Liver (tissue), 10 donors: ENCODE measurements at places on chromosomes 7 and 10.

DNA sequence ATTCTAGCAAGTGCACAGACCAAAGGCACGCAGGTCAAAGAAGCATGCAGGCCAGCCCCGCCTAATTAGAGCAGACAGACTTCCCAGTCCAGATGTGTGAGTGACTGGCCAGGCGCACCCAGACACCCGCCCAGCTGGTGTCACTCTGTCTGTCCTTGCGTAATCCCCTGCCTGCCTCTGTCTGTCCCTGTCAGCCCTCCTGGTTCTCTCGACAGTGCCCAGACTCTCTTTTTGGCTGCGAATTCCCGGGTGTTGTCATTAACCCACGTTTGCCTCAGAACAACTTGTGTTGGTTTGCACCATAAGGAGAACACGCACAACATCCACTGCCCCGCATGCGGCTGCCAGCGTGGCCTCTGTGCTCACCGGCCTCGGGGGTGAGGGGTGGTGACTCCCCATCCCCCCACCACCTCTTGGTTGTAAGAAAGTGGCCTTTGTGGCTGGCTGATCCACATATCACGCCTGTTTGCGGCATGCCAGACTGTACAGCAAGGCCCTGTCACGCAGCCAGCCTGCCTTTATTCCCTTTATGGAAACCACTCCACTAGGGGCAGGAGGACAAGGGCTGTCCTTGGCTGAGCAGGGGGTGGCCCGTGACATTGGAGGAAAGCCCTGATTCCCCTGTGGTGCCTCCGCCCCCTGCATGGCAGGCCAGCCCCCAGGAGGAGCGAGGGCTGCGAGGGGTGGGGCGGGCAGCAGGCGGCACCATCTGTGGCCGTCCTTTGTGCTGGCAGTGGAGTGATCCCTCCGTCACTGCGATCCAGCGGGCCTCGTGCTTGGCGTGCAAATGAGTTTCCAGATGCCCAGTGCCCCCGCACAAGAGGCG, 72.8 kb upstream of the PPIF start:
- H3K27ac ChIP-seq = peak overlapping the region; percentile 44
- H3K36me3 ChIP-seq = peaks cover 3% of the 10 kb centered on the region
- peaks cover 4% of the 10 kb centered on the region for H3K4me1 ChIP-seq
- no peak overlapping the region for H3K4me3 ChIP-seq

GRCh38 chr7:112370436-112370835, 79.8 kb upstream of the IFRD1 start:
- no peak overlapping the region for H3K27ac ChIP-seq
- DNase-seq = no peak
- no peaks in the 10 kb centered on the region for H3K27me3 ChIP-seq
- H3K36me3 ChIP-seq = no peaks in the 10 kb centered on the region

DNA sequence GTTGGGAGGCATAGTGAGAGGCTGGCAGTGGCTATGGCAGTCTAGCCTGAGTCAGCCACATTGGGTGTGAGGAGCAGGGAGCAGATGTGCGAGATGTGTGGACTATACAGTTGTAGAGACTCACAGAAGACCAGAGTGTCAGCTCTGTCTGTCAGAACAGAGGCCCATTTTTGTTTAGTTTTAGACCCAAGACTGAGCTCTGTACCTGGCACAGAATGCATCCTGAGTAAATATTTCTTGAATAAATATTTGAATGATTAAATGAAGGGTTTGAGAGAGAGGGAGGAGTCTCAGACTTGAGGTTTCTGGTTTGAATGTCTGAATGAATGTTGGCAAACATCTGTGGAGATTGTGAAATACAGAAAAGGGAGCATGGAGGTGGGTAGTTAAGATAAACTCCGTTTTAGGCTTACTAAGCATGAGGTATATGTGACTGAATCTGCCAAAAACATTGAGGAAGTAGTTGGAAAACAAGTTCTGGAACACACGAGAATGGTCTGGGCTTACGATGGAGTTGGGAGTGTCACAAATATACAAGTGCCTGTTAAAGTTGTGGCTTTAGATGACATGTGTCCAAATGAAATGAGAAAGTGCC, 3.6 kb downstream of the SEC23IP start:
- no peak for DNase-seq
- no peaks in the 10 kb centered on the region for H3K27me3 ChIP-seq
- H3K4me1 ChIP-seq = peaks cover 43% of the 10 kb centered on the region

DNA sequence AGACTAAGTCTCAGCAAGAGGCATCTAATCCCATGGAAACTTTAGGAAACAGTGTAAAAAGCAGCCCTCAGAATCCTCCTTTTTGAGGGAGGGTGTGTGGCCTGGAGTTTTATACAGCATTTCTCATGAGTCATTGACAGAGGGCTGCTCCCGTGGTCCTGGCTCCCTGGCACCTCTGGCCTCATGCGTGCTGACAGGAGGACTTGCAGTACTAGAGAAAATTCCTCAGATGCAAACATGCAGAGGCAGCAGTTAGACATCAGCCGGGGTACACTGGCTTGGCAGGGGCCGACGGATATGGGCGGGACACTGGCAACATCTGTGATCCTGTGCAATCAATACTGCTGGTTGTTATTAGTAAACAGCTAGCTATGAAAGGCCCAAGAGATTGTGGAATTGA, 925.1 kb upstream of the CELF2 start:
- H3K4me3 ChIP-seq = no peak overlapping the region
- no peak for DNase-seq
- no peaks in the 10 kb centered on the region for H3K27me3 ChIP-seq
- no peak overlapping the region for H3K27ac ChIP-seq

- H3K36me3 ChIP-seq = no peaks in the 10 kb centered on the region
- H3K27ac ChIP-seq = no peak overlapping the region
- no peaks in the 10 kb centered on the region for H3K27me3 ChIP-seq
- peaks cover 21% of the 10 kb centered on the region for H3K4me1 ChIP-seq
- H3K4me3 ChIP-seq = no peak overlapping the region
These were observed 614.9 kb downstream of the KCNMA1 start for GRCh38 chr10:77022671-77023070.

DNA sequence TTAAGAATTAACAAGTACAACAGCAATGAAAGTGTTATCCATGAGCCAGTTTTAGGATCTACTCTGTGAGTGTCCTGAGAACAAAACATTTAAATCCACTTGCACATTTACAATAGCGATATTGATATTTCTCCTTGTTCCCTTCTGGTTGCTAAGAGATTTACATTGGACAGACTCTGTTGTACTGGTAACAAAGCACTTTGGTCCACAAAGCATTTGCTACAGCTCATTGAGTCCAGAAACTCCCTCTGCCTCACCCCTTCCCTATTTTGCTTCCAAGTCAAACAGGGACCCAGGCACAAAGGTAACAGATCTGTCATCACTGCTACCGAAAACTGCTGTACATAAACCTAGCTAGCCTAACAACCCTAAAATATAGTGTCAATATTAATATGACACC, 2.1 kb downstream of the ANK3 start:
- H3K36me3 ChIP-seq = no peaks in the 10 kb centered on the region
- H3K27me3 ChIP-seq = no peaks in the 10 kb centered on the region
- H3K4me1 ChIP-seq = no peaks in the 10 kb centered on the region
- H3K4me3 ChIP-seq = no peak overlapping the region
- DNase-seq = no peak

GRCh38 chr7:4744391-4745264, 30.8 kb upstream of the AP5Z1 start:
- peak; percentile 88 for DNase-seq
- peak overlapping the region; percentile 93 for H3K27ac ChIP-seq
- no peaks in the 10 kb centered on the region for H3K27me3 ChIP-seq
- peaks cover 22% of the 10 kb centered on the region for H3K4me1 ChIP-seq

DNA sequence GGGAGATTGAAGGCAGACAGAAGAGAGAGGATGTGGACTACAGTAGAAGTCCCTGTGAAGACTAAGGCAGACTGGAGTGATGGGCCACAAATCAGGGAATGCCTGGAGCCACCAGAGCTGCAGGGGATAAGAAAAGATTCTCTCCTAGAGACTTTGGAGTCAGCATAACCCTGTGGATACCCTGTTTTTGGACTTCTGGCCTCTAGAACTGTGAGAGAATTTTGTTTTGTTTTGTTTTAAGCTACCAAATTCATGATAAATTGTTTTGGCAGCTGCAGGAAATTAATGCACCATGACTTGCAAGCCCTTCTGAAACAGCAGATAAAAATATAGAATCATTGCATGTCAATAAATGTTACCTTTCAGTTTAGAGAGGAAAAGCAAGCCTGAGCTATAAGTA, 41.3 kb downstream of the INHBA start:
- no peak overlapping the region for H3K4me3 ChIP-seq
- no peaks in the 10 kb centered on the region for H3K36me3 ChIP-seq
- no peak for DNase-seq

GRCh38 chr7:66452165-66452564, 176.5 kb upstream of the KCTD7 start:
- H3K27ac ChIP-seq = peak overlapping the region; percentile 50
- DNase-seq = no peak
- peaks cover 2% of the 10 kb centered on the region for H3K36me3 ChIP-seq
- no peak overlapping the region for H3K4me3 ChIP-seq

DNA sequence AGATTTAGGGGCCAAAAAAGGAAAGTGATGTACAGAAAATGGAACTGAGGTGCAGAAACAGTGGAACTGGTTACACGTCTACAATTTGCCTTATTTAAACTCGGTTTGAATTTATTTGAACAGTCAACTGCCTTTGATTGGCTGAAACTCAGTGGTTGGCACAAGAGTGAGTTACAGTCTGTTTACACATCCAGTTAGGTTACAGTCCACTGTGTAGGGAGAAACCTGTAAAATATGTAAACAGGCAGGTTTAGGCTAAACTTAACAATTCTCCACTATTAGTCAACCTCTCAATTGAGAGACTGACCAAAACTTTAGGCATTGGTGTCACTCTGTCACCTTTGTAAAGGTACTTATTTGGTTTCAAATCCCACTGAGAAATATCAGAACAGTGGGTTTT, 40.3 kb upstream of the RELN start:
- no peak overlapping the region for H3K27ac ChIP-seq
- no peaks in the 10 kb centered on the region for H3K4me1 ChIP-seq
- H3K36me3 ChIP-seq = no peaks in the 10 kb centered on the region

GRCh38 chr10:16566202-16566805, 44.6 kb upstream of the C1QL3 start:
- no peak for DNase-seq
- H3K36me3 ChIP-seq = no peaks in the 10 kb centered on the region
- no peak overlapping the region for H3K27ac ChIP-seq
- no peak overlapping the region for H3K4me3 ChIP-seq
- peaks cover 2% of the 10 kb centered on the region for H3K27me3 ChIP-seq

- no peak overlapping the region for H3K4me3 ChIP-seq
- DNase-seq = no peak
- no peaks in the 10 kb centered on the region for H3K36me3 ChIP-seq
- H3K4me1 ChIP-seq = no peaks in the 10 kb centered on the region
These were observed 6.8 kb downstream of the PTPN12 start for GRCh38 chr7:77543910-77544309.

- no peak overlapping the region for H3K27ac ChIP-seq
- no peak overlapping the region for H3K4me3 ChIP-seq
- peaks cover 4% of the 10 kb centered on the region for H3K4me1 ChIP-seq
- H3K27me3 ChIP-seq = no peaks in the 10 kb centered on the region
These were observed 4.4 kb downstream of the DMBT1 start for GRCh38 chr10:122564980-122565379.

- H3K27me3 ChIP-seq = no peaks in the 10 kb centered on the region
- H3K4me3 ChIP-seq = no peak overlapping the region
- H3K4me1 ChIP-seq = peaks cover 12% of the 10 kb centered on the region
These were observed 28.6 kb upstream of the SLC16A12 start for GRCh38 chr10:89563861-89564478.

DNA sequence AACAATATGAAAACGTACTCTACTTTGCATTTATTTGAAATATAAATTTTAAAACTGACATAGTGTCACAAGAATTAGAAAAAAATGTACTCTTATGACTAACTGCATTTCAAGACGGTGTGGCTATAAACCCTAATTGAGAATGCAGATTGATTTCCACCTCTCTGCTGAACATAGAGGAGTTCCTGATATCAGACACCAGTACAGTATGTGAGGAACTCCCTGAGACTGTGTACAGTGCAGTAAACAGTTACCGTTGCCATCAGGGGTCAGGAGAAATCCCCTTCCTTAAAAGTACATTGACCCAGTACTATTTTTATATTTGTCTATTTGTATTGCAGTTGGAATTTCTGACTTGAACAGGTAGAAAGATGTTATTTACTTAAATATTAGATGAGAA, 61.8 kb upstream of the DKK1 start:
- DNase-seq = no peak
- no peaks in the 10 kb centered on the region for H3K4me1 ChIP-seq
- no peak overlapping the region for H3K4me3 ChIP-seq
- no peak overlapping the region for H3K27ac ChIP-seq
- H3K36me3 ChIP-seq = no peaks in the 10 kb centered on the region
- no peaks in the 10 kb centered on the region for H3K27me3 ChIP-seq

- no peaks in the 10 kb centered on the region for H3K36me3 ChIP-seq
- DNase-seq = no peak
- H3K4me1 ChIP-seq = no peaks in the 10 kb centered on the region
These were observed 18.7 kb downstream of the DKK1 start for GRCh38 chr10:52332815-52333214.

- H3K27ac ChIP-seq = no peak overlapping the region
- H3K27me3 ChIP-seq = no peaks in the 10 kb centered on the region
- peak; percentile 89 for DNase-seq
- no peak overlapping the region for H3K4me3 ChIP-seq
- no peaks in the 10 kb centered on the region for H3K4me1 ChIP-seq
These were observed 38.5 kb upstream of the MKRN1 start for GRCh38 chr7:140517546-140518369.

DNA sequence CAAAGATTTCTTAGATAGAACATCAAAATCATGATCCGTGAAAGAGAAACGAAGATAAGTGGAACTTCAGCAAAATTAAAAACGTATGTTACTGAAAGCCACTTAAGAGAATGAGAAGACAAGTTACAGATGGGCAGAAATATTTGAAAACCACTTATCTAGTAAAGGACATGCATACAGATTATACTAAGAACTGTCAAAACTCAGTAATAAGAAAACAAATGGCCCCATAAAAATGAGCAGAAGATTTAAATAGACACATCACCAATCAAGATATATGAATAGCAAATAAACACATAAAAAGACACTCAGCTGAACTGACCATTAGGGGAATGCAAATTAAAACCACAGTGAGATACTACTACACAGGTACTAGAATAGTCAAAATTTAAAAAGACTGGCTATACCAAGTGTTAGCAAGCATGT, 343.7 kb downstream of the PTEN start:
- H3K4me3 ChIP-seq = no peak overlapping the region
- H3K4me1 ChIP-seq = peaks cover 5% of the 10 kb centered on the region
- no peaks in the 10 kb centered on the region for H3K36me3 ChIP-seq
- no peak for DNase-seq
- no peak overlapping the region for H3K27ac ChIP-seq
- no peaks in the 10 kb centered on the region for H3K27me3 ChIP-seq

- H3K27me3 ChIP-seq = no peaks in the 10 kb centered on the region
- no peak overlapping the region for H3K4me3 ChIP-seq
- DNase-seq = no peak
- peaks cover 3% of the 10 kb centered on the region for H3K4me1 ChIP-seq
These were observed 2.6 kb upstream of the PPIA start for GRCh38 chr7:44793919-44794318.

GRCh38 chr10:59126991-59127390, 49.5 kb upstream of the PHYHIPL start:
- DNase-seq = no peak
- no peak overlapping the region for H3K27ac ChIP-seq
- H3K4me1 ChIP-seq = no peaks in the 10 kb centered on the region
- H3K27me3 ChIP-seq = no peaks in the 10 kb centered on the region
